Retinal pigment epithelial cell (primary cell): ENCODE measurements at places on chromosomes 16 and 17.

DNA sequence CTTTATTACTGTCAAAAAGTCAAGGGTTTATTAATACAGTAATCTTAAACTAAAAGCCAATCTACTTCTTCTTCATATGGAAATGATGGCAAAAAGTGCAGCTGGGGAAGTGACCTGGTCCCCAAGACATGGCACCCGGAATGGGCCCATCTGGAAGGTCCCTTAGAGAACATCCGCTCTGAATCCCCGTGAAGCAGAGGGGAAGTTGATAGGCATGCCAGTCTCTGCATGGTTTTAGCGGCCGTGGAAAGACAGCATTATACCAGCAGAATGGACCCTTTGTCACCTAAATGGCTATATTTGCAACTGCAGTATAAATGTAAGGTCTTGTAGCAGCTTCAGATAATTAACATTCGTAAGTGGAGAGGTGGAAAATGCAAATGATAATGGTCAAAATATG is 32.4 kb downstream of the COTL1 start:
- no peak for DNase-seq

DNA sequence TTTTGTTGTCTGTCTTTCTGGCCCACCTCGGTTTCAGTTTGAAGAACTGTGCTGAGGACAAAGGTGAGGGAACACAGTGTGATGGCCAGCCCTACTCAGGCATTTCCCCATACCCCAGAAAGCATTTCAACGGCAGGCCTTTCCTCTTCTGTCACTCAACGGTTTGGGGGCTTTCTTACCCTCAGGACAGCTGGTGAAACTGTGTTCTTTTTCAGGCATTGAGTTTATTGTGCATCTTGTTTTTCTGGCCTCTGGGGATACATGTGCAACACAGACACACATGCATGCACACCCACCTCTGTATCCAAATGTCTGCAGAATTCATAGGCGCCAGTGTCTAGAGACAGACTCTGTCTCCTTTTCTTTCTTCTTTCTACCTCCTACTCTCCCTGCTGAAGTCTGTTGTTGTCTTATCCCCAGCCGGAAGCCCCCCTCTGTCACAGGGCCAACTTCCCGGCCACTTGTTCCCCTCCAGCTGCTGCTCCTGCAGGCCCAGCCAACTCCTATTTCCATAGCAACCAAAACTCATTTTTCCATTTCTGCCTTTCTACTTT is 17.0 kb downstream of the CHD9 start:
- DNase-seq: no peak

- no peak for DNase-seq
Measured at GRCh38 chr17:81249223-81250040, 10.3 kb downstream of the NDUFAF8 start.

GRCh38 chr17:7912927-7913524 is 3.1 kb downstream of the RNF227 start:
- no peak for DNase-seq

DNA sequence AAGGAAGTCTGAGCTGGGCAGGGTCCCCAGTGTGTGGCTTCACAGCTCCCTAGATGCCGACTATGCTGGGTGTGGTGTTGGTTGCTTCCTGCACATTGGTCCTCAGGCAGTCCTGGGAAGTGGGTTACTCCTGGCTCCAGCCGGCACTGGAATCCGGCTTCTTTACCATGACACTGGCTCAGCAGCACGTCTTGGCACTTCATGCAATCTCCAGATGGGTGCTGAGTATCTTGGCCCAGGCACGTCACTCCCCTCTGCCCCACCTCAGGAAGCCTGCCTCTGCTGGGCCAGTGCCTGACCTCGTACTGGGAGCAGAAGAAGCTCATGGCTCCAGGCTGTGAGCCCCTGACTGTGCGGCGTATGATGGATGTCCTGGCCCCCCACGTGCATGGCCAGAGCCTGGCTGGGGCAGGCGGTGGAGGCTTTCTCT is 24.5 kb downstream of the FCSK start:
- no peak for DNase-seq

DNA sequence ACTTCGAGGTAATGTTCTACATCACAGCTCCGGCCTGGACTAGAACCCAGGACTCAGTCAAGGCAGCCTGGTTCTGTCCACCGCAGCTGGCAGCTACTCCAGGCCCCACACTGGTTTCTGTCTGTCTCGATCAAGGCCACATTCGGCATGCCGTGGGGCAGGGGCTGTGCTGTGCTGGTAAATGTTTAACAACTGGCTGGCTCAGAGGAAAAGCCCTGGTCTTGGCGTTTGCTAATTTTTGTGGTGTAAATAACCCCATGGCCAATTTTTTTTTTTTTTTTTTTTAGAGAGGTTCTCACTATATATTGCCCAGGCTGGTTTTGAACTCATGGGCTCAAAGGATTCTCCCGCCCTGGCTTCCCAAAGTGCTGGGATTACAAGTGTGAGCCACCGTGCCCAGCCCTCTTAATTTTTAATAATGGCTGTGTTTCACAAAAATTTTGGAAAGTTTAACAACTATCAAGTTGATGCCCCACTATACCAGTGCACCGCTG is 328 bp upstream of the DRC7 start:
- no peak for DNase-seq

DNA sequence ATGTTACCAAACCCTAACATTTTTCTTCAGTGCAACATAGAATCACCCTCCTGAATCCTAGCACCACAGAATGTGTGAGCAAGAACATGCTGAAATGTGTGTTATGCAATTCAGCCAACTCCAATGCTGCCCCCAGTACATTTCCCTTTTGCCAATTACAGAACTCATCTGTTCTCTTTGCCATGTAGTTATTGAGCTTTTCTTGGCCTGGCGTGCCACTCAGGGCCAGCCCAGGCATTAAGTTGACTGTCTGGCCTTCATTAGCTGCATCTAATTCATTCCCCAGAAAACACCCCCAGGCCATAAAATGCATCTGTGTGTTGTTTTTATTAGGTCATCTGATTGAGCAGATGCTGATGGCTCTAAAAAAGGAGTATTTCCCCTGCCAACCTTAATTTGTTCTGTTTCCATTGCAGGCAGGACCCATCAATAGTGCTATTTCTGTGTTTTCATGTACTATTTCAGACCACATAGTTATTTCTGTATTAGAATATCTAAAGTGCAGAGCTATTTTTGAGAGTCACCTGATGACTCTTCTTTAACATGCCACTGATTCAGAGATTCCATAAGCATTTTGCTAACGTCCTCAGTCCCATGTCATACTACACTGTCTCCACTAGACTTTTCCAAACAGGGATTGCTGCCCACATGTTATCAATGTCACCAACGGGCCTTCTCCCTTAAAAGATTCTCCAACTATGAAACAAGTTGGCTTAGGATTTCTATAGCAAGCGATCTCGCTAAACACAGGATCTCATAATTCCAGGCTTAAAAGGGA is 969.7 kb downstream of the CDH11 start:
- no peak for DNase-seq

DNA sequence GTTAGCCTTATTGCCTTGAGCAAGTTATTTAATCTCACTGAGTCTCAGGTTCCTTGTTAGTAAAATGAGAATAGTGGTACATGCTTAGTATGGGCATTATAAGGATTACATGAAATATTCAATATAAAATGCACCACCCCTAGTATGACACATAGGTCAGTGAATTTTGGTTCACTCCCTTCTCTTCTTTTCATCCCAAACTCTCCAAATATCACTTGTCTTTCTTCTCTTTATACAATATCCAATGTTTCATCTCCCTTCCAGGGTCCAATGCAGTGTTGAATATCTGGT is 28.4 kb upstream of the CCL2 start:
- no peak for DNase-seq

DNA sequence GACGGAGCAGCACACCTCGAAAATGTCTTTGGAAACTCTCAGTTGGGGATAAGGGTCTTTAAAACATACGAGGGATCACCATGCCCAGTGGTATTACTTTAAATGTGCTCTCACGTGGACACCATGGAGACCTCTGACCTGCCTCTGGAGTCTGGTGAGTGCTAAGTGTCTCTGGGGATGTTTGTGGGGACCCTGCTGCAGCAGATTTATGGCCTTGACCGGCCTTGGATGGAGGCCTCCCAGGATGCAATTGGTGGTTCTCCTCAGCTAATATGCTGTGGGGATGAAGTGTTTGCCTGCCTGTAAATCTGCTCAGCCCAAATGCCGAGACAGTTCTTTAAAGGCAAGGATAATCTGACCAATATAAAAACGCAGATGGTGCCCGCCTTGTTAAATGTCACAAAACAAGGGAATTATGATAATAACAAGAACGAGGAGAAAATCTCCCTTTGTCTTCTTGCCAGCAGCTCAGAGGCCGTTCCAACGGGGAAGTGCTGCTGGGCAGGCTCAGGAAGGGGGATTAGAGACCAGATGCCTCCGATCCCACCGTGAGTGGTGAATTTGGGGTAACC is 154.4 kb downstream of the ABCC12 start:
- no peak for DNase-seq

GRCh38 chr17:32269377-32269776 is 3.7 kb downstream of the RHBDL3 start:
- no peak for DNase-seq

DNA sequence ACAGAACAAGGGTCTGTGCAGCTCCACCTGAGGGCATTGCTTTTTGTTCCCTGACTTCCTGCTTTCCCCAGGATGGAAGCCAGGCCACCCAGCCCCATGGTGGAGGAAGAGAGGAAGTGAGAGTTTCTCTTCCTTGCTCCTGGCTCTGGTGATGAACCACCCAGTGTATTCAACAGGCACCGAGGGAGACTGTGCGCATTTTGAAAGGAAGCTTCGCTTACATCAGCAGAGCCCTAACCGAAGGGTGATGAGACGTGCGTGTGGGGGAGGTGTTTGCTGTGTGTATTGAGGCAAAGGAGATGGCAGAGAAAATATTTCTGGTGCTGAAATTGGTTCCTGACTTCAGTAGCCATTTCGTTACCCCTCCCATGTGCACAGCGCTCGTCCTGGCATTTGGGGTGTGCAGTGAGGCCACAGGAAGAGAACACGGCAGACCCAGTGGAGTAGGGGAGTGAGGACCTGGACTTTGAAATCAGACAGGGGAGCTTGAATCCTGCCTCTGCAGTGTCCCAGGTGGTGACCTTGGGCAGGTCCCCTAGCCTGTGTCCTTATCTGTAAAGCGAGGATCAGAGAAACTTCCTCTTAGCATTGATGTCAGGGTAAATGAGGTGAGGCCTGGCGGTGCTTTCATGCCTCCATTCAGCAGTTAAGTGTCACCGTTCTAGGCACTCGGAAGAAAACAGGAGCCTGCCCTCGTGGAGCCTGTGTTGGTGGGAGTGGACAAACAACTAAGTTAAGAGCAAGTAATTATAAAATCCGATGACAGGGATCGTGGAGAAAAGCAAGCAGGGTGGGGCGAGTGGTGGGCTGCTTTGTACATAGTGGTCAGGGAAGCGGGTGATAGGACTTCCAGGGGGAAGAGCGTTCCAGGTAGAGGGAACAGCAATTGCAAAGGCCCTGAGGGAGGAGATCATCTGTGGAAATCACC is 7.4 kb downstream of the CMIP start:
- no peak for DNase-seq

GRCh38 chr17:28421787-28422305 is 15.8 kb upstream of the SLC46A1 start:
- no peak for DNase-seq

GRCh38 chr17:80236911-80237310 is 16.7 kb downstream of the SLC26A11 start:
- DNase-seq: no peak

DNA sequence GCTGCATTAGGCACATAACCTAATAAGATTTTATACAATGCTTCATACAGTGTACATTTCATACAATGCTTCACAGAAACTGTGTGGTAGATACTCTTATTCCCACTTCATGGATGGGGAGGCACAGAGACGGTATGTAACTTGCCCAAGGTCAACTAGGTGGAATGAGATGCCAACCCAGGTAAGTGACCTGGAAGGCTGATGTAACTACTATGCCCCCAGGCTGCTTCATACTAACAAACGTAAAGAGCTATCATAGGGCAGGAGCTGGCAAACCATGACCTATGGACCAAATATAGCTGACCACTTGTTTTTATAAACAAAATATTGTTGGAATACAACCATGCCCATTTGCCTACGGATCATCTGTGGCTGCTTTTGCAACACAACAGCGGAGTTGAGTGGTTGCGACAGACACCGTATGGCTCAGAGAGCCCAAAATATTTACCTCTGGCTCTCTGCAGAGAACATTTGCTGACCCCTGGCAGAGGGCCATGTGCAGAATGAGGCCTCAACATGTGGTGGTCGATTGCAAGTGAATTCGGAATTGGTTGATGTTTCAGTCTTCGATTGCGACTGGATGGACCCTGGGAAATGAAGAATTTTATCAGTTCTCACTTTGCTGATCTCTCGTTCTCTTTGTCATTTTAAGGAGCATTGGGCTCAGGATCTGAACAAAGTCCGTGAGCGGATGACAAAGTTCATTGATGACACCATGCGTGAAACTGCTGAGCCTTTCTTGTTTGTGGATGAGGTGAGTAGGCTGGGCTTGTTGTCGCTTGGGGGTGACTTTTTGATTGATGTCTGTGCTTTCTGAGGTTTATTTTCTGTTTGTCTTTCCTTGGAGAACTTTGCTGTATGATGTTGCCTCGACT is 109.7 kb downstream of the PLCG2 start:
- DNase-seq: no peak

DNA sequence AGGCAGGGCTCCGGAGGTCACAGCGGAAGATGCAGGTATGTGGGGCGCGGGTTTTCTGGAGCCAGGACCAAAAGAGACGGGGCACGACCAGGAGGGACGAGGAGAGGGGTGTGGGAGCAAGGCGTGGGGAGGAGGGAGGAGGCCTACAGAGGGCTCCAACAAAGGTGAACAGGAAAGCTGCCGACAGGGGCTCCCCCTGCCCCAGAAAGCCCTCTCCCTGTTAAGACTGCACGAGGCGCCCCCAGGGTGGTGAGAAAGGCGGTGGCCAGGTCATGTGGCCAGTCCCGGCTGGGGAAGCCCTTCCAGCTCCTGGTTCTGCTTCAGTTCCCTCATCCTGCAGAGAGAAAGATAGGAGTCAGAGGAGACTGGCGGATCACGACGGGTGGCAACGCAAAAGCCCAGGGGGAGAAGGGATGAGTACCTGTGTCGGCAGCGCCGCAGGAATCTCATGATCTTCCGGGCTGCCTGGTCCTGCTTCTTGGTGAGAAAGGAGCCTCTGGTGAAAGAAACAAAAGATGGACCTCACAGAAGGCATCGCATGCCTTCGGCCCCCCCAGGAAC is 949 bp upstream of the SPAG7 start:
- DNase-seq: no peak

DNA sequence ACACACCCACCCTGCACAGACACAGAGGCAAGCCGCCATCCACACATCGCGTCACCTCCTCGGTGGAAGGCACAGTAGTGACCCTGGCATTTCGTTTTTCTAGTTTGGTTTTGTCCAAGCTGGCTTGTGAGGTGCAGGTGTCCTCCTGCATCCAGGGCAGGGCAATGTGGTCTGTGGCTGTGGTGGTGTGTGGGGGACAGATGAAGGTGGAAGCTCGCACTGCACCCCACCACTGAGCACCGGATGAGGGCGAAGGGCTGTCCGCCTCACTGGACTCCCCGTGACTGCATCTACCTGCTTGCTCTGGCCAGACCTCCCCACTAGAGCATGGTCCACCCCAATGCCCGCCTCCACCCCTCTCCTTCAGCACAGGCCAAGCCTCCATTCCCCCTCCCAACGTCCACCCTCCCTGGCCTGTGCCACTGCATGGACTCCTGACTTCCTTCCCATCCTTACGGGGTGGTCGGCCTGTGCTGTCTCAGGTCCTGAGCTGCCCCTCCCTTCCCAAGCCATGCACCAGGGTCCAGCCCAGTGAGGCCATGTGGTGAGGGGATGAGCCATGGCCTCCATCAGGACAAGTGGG is 78.8 kb upstream of the CBX4 start:
- no peak for DNase-seq

- no peak for DNase-seq
Measured at GRCh38 chr16:25198021-25198420, 18.7 kb upstream of the AQP8 start.
